ENCODE measurements at places on chromosomes 16 and 17. TPM values are rescaled to one million over a fixed set of nuclear protein-coding genes. Genes with fewer than 3 reads are reported as not detected.

Gene CARD14
- 0.31 TPM for total RNA-seq

Gene PMM2
- total RNA-seq: 6.9 TPM

Gene CRYM
- 66.6 TPM for total RNA-seq

Gene NECAB2
- 1.9 TPM for total RNA-seq

Gene KRT33A
- not detected for total RNA-seq

Gene GUCY2D
- total RNA-seq: 0.16 TPM

Gene LPO
- total RNA-seq: not detected

Gene GFAP
- 708 TPM for total RNA-seq

Gene CPHXL
- not detected for total RNA-seq

Gene MYH2
- 0.62 TPM for total RNA-seq

Gene GPR139
- 1.4 TPM for total RNA-seq

Gene MRTFB
- 36.3 TPM for total RNA-seq

Gene WNT9B
- not detected for total RNA-seq

Gene ZSCAN10
- not detected for total RNA-seq

Gene TBC1D3E
- total RNA-seq: not detected

Gene HBA1
- 270 TPM for total RNA-seq

Gene XAF1
- 2.5 TPM for total RNA-seq

Gene PLXDC1
- 9.4 TPM for total RNA-seq

Gene AURKB
- 2.7 TPM for total RNA-seq

Gene USP43
- total RNA-seq: 3.6 TPM

Gene MRPL27
- total RNA-seq: 30.3 TPM

Gene MYO15A
- 2.0 TPM for total RNA-seq

Gene TBC1D3G
- not detected for total RNA-seq

Gene SSTR5
- 0.16 TPM for total RNA-seq

Gene HASPIN
- total RNA-seq: 0.62 TPM

Gene HYDIN
- total RNA-seq: 26.5 TPM

Gene CDH5
- total RNA-seq: 5.6 TPM

Gene PYDC1
- 0.78 TPM for total RNA-seq

Gene SULT1A1
- 7.3 TPM for total RNA-seq

Gene MC1R
- total RNA-seq: 3.3 TPM

Gene CBX8
- total RNA-seq: 8.4 TPM

Gene HS3ST3A1
- total RNA-seq: 0.16 TPM

Gene PYY
- not detected for total RNA-seq

Gene CHST4
- not detected for total RNA-seq

Gene PPL
- total RNA-seq: 0.31 TPM

Gene PRKCB
- 59.0 TPM for total RNA-seq

Gene YPEL3
- 21.1 TPM for total RNA-seq

Gene HSD17B1
- 0.62 TPM for total RNA-seq

Gene COG4
- 29.2 TPM for total RNA-seq

Measured in occipital lobe (tissue), 3 donors.